HepG2 (cell line): ENCODE measurements at places on chromosomes 6 and 20. TPM values are rescaled to one million over a fixed set of nuclear protein-coding genes. Genes with fewer than 3 reads are reported as not detected.

The RAB32 gene
- 42.2 and 43.7 TPM in 2 replicates for polyA plus RNA-seq

The TP53TG5 gene
- 0.11 TPM in 1 of 2 replicates, not detected in the other for polyA plus RNA-seq

The MATN4 gene
- 0.04 TPM in 1 of 2 replicates, not detected in the other for polyA plus RNA-seq

The CCM2L gene
- not detected in 2 replicates for polyA plus RNA-seq

The TBX18 gene
- not detected in 2 replicates for polyA plus RNA-seq

The TFEB gene
- 18.7 and 21.6 TPM in 2 replicates for polyA plus RNA-seq

The RUNX2 gene
- not detected in 2 replicates for polyA plus RNA-seq

The MACROD2 gene
- 0.13 and 0.21 TPM in 2 replicates for polyA plus RNA-seq

The UNC93A gene
- polyA plus RNA-seq, result 32.4 and 42.7 TPM in 2 replicates

The RPP40 gene
- polyA plus RNA-seq, result 18.0 and 19.4 TPM in 2 replicates

The RIMS1 gene
- polyA plus RNA-seq, result not detected in 2 replicates

The MCCD1 gene
- 0.09 TPM in 1 of 2 replicates, not detected in the other for polyA plus RNA-seq

The SYS1 gene
- 65.6 and 75.9 TPM in 2 replicates for polyA plus RNA-seq

The NOX3 gene
- polyA plus RNA-seq, result 0.09 and 0.12 TPM in 2 replicates

The PLCB4 gene
- polyA plus RNA-seq, result 0.01 and 0.03 TPM in 2 replicates

The WFDC12 gene
- polyA plus RNA-seq, result not detected in 2 replicates

The FARS2 gene
- polyA plus RNA-seq, result 12.7 and 15.4 TPM in 2 replicates

The ZKSCAN4 gene
- polyA plus RNA-seq, result 2.9 and 3.4 TPM in 2 replicates

The ZFP64 gene
- 23.9 and 24.3 TPM in 2 replicates for polyA plus RNA-seq

The PTPN1 gene
- polyA plus RNA-seq, result 16.8 and 17.7 TPM in 2 replicates

The OR2H1 gene
- 0.15 and 0.21 TPM in 2 replicates for polyA plus RNA-seq

The RIPOR3 gene
- 0.18 and 0.26 TPM in 2 replicates for polyA plus RNA-seq

The TOP1 gene
- 9.9 and 10.2 TPM in 2 replicates for polyA plus RNA-seq

The HLA-DRB1 gene
- not detected in 2 replicates for polyA plus RNA-seq

The B3GAT2 gene
- 0.01 TPM in 2 replicates for polyA plus RNA-seq

The PI16 gene
- not detected in 2 replicates for polyA plus RNA-seq

The MOCS3 gene
- polyA plus RNA-seq, result 3.7 and 4.1 TPM in 2 replicates
